ENCODE measurements at places on chromosomes 6 and 20. TPM values are rescaled to one million over a fixed set of nuclear protein-coding genes. Genes with fewer than 3 reads are reported as not detected.

Gene MLN
- total RNA-seq, result not detected

Gene RFX6
- total RNA-seq, result 1.6 TPM

Gene VGLL2
- total RNA-seq, result not detected

Gene SFTA2
- not detected for total RNA-seq

Gene MCHR2
- not detected for total RNA-seq

Gene BPIFB3
- not detected for total RNA-seq

Gene CPNE5
- 6.1 TPM for total RNA-seq

Gene ATP9A
- total RNA-seq, result 59.4 TPM

Gene FOXS1
- total RNA-seq, result not detected

Gene MLIP
- total RNA-seq, result 2.5 TPM

Gene SRXN1
- total RNA-seq, result 11.7 TPM

Gene CENPQ
- total RNA-seq, result 3.0 TPM

Gene TMC2
- 0.09 TPM for total RNA-seq

Gene FAM83B
- total RNA-seq, result 17.5 TPM

Data from mucosa of descending colon (tissue), 3 donors.